ENCODE measurements at places on chromosomes 7 and 10. TPM values are rescaled to one million over a fixed set of nuclear protein-coding genes. Genes with fewer than 3 reads are reported as not detected.

FGFBP3 gene
- 0.40 TPM for total RNA-seq

ZNF467 gene
- total RNA-seq, result 1.4 TPM

GDF10 gene
- 0.61 TPM for total RNA-seq

EMX2 gene
- total RNA-seq, result not detected

NEUROD6 gene
- not detected for total RNA-seq

AFAP1L2 gene
- total RNA-seq, result 15.5 TPM

ANKRD30A gene
- total RNA-seq, result not detected

GALNT17 gene
- total RNA-seq, result 1.6 TPM

PNLIPRP1 gene
- not detected for total RNA-seq

HOXA7 gene
- total RNA-seq, result 0.76 TPM

STMP1 gene
- 23.3 TPM for total RNA-seq

NUDT13 gene
- 0.88 TPM for total RNA-seq

AKR1D1 gene
- total RNA-seq, result not detected

PFKFB3 gene
- total RNA-seq, result 17.1 TPM

ANK3 gene
- 59.1 TPM for total RNA-seq

SPDYE5 gene
- not detected for total RNA-seq

RHBDD2 gene
- 33.0 TPM for total RNA-seq

PDE1C gene
- total RNA-seq, result 0.88 TPM

MBL2 gene
- total RNA-seq, result not detected

RAPGEF5 gene
- 50.5 TPM for total RNA-seq

FAM241B gene
- 1.7 TPM for total RNA-seq

ABCB4 gene
- not detected for total RNA-seq

PDAP1 gene
- 96.4 TPM for total RNA-seq

GIMAP7 gene
- total RNA-seq, result 18.1 TPM

WNT8B gene
- total RNA-seq, result not detected

MCM10 gene
- 5.5 TPM for total RNA-seq

TEX47 gene
- total RNA-seq, result not detected

Data from esophagus squamous epithelium (tissue), 5 donors.